Left hindlimb (tissue), 1 donor: ENCODE measurements at places on chromosomes 6 and 20.

DNA sequence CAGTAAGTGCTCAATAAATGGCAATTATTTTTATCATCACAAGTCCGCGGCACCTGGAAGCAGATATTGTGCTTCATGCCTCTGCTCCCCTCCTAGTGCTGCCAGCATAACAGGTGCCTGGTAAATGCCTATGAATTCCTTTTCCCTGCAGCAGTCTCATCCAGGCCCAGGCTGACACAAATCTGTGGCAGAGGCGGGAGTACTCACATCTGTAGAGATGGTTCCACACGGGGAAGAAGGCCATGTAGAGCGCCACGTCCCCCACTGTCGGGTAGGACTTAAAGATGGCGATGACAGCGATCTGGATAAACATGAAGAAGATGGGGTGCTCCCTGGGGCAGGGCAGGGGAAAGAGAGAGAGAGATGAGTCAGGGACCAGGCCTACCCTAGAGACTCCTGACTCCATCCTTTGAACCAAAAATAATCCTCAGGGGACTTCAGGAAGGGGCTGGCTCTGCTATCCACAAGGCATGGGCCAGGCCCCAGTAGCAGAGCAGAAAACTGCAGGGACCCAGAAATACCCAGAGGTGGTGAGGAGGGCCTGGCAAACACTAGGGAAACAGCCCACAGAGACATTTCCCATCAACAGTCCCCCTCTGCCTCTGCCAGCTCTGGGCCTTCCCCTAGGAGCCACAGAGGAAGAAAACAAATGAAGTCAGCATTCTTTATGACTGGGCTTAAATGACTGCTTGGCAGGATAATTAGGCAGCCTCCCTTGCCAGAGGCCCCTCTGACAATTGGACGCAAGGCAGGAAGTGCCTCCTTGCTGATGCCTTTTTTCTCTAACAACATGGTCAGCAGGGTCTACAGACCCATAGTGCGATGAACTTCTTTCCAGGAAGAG lies 23.0 kb downstream of the MAP1LC3A start:
- DNase-seq: no peak

- peak; percentile 43 for DNase-seq
Observed at GRCh38 chr6:111030008-111031007, 48.5 kb downstream of the RPF2 start.

- no peak for DNase-seq
Observed at GRCh38 chr20:18496042-18496441, 983 bp downstream of the RBBP9 start.

DNA sequence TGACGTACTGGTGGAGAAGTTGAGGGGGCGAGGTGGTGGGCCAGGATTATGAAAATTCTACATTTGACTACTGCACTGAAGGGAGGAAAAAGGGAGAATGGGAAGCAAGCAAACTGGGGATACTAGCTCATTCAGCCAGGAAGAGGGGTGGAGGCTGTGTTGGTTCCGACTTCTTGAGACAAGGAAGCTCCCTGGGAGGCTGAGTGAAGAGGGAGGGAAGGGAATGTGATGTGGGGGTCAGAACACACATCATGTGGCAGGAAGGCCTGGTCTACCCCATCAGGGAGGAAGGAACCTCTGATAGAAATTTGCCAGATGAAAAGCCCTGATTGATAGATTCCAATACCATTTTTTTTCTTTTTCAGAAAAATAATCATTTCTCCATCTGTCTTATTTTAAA lies 28.8 kb upstream of the MCHR2 start:
- DNase-seq: no peak

DNA sequence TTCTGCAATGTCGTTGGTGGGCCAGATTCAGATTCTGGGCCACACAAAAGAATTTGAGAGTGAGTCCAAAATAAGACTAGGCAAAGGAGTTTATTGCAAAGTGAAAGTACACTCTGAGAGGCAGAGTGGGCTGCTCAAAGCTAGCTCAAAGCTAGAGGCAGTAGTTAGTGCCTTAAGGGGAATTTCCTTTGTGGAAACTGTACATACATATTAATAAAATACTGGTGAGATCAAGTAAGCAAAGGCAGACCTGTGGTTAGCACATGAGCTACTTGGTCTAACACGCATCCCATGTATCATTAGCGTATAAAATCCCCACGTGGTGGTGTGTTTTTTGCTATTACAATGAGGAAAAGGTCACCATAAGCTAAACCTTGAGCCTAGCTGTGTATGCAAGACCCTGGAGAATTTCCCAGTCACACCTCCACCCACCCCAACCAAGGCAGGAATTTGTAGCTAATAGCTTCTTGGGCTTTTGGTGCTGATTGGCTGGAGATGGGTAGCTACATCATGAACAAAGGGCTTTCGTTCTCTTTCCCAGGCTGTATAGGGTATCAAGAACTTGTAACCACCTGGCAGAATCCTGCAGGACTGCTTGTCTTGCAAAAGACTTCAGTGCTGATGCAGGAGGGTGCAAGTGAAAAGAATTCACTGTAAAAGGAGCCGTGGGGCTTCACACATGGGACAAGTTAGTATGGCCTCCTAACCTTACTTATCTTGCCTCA lies 14.7 kb upstream of the TRIM26 start:
- DNase-seq: no peak

DNA sequence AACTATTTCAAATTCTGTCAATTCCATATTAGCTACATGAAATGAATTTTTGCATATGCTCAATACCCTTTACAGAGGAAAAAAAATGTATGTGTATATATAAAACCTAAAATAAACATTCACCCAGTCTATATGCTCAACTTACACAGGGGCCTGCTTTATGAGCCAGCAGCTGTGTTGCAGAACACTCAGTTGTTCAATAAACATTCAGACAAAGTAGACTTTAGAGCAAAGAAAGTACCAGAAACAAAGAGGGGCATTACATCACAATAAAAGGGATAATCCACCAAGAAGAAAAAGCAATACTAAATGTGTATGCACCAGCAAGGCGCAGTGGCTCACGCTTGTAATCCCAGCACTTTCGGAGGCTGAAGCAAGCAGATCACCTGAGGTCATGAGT lies 9.5 kb downstream of the COQ3 start:
- DNase-seq: no peak

GRCh38 chr6:37357288-37357687 lies 3.5 kb downstream of the RNF8 start:
- no peak for DNase-seq

- DNase-seq: no peak
Observed at GRCh38 chr6:126143761-126144251, 157.5 kb downstream of the TRMT11 start.

DNA sequence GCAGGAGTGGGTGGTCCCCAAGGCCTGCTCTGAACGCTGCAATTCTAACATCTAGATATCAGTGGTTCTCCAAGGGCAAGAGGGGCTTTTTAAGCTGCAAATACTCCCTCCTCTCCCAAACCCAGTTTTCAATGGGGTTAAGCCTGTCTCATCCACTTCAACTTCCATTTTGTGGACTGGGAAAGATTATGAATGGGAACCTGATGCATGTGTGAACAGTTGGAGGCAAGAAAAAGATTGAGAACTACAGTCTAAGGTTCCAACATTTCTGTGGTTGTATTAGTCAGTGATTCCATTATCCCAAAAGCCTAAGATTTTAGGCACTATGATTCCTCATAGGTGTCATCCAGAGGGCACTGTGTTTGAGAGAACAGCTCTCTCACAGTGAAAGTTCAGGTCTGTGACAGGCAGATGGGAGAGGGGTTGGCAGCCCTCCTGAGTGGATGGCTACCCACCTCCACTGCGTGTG lies 53.7 kb downstream of the HNF4A start:
- no peak for DNase-seq

GRCh38 chr6:47294990-47295389 lies 14.7 kb downstream of the TNFRSF21 start:
- no peak for DNase-seq

- no peak for DNase-seq
Observed at GRCh38 chr20:24582373-24583168, 113.1 kb downstream of the SYNDIG1 start.

DNA sequence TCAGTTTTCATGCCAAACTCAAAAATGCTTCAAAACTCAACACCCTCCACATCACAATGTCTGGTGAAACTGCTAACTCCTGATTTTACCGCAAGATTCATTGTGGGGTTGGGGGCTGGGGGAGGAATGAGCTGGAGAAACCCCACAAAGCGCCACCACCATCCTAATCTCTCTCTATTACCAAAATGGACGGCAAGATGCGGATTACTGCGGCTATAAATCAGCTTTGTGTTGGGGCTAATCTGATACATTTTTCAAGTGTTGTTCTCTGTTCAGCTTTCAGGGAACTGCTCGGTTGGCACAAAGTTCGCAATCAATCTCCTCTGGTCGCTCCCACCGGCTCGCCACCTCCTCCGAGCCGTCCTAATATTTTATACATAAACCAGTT lies 83.7 kb downstream of the TMEM242 start:
- no peak for DNase-seq

- DNase-seq: no peak
Observed at GRCh38 chr20:62025832-62026563, 39.7 kb downstream of the TAF4 start.

DNA sequence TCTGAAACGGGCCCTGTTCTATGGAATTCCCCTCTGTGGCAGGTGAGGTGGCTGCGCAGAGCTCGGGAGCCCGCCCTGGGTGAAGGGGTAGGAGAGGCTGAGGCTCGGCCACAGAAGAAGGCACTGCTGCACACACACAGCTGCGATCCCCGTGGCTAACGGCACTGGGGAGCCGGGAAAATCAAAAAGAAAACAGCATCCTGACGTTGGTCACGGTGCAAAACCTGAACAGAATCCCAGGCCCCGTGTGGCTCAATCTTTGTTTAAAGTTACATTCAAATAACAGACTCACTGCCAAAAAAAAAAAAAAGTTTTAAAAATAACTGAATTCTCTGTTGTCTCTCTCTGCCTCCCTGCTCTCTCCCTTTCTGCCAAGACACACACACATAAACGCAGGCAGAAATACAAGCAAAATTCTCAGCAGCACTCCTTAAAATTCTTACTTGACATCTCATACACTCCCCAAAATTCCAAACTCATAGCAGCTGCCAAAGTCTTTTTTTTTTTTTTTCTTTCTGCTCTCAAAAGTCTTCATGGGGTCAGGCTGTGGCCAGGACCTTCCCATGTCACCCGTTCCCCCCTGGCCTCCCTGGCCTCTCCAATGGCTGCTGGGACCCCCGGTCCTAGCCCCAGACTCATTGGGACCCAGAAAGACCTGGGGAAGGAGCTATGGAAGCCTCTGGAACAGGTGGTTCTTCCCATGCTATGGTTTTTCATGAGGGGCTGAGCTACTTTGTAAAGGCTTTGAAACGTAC lies 248.8 kb downstream of the TTLL2 start:
- DNase-seq: no peak

GRCh38 chr6:136990754-136991153 lies 54.0 kb downstream of the IL20RA start:
- no peak for DNase-seq

GRCh38 chr20:21633829-21634228 lies 71.6 kb upstream of the PAX1 start:
- DNase-seq: no peak

- DNase-seq: no peak
Observed at GRCh38 chr6:146915671-146916127, 288.5 kb upstream of the STXBP5 start.

GRCh38 chr6:52976149-52976548 lies 18.9 kb downstream of the GSTA4 start:
- DNase-seq: no peak

- peak; percentile 70 for DNase-seq
Observed at GRCh38 chr6:28657769-28658465, 132.2 kb downstream of the GPX5 start.

GRCh38 chr20:19524691-19525090 lies 233.4 kb upstream of the RIN2 start:
- DNase-seq: no peak

DNA sequence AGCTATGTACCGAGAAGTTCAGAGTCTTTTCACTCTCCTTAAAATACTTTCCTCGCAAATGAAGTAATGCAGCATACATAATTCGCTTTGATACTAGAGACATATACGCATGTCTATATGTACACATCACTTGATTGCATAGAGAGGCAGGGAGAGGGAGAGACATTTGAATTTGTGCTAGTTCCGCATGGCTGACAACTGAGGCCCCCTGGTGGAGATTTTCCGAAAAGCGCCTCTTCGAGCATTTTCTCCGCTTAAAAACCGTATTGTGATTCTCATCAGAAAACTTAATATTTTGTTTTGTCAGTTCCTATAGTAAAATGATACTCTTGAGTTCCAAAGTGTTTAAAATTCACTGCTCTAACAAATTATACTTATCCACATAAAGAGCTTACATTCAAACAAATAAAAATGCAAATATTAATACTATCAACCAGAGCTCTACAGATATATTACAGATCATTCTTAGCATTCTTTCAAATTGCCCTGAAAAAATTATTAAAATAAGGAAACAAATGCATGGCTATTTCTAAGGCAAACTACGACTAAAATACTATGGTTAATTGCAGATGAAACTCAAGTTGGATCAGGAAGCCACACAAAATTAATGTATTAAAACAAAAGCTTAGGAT lies 637 bp downstream of the MYLK4 start:
- DNase-seq: peak; percentile 77

GRCh38 chr6:3793545-3793944 lies 42.0 kb upstream of the PXDC1 start:
- DNase-seq: no peak

- no peak for DNase-seq
Observed at GRCh38 chr20:59958626-59959025, 403 bp downstream of the CDH26 start.

GRCh38 chr20:51253280-51253679 lies 230.4 kb upstream of the KCNG1 start:
- DNase-seq: no peak

- DNase-seq: no peak
Observed at GRCh38 chr6:135722190-135722589, 129.3 kb upstream of the PDE7B start.

DNA sequence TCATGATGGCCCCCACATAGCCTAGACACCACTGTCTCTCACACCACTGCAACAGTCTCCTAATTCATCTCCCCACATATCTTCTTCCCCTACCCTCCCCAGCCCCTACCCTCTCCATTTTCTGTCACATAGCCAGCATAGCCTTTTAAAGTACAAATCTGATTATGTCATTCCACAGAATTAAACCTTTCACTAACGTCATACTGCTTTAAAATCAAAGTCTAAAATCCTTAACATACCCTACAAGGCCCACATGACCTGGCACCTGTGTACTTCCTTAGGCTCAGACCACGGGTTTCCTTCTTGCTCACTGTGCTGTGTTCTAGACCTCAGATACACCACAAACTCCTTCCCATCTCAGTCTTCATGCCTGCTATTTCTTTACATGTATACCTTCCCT lies 5.9 kb downstream of the OSTM1 start:
- no peak for DNase-seq
